Activated T-helper 1 cell treated with Interleukin-2 at 50 U/mL for 16 hours (primary cell): ENCODE measurements at places on chromosomes 2 and 18.

GRCh38 chr18:75805265-75805664 is 377.8 kb upstream of the SMIM21 start:
- DNase-seq = no peak

GRCh38 chr2:73983322-73984202 is 1.1 kb upstream of the TET3 start:
- no peak for DNase-seq

DNA sequence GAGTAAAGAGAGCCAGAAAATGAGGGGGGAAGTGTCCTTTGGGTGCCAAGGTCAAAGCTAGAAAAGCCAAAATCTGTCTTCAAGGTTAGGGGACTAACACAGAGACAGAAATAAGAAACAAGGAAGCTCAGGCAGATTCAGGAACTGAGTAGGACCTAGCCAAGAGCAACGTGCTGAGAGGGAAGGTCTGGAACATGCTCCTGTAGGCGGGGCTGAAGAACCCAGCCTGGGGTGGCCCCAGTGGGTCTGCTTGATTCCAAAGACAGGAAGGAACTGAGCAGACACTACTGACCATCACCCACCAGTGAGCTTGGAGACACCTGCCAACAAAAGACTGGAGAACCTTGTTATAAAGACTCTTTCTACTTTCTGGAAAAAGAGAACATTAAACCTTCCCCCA is 105.1 kb downstream of the SP3 start:
- DNase-seq = no peak

- no peak for DNase-seq
Measured at GRCh38 chr2:84716564-84716963, 164.3 kb downstream of the TRABD2A start.

DNA sequence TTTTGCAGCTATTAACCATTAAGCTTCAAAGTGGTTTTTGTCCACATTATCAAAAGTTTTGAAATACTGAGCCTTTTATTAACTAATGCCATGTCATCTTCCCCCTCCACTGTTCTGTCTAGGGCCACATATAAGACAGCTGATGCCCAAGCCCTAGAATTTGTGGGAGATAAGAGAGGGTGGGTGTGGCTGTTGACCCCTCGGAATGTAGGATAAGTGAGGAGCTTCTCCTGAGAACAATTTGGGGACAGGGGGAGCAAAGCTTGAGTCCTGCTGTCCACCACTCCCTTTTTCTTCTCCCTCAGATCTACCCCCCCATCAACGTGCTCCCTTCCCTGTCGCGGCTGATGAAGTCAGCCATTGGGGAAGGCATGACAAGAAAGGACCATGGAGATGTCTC is 14.3 kb upstream of the ANKRD53 start:
- no peak for DNase-seq

DNA sequence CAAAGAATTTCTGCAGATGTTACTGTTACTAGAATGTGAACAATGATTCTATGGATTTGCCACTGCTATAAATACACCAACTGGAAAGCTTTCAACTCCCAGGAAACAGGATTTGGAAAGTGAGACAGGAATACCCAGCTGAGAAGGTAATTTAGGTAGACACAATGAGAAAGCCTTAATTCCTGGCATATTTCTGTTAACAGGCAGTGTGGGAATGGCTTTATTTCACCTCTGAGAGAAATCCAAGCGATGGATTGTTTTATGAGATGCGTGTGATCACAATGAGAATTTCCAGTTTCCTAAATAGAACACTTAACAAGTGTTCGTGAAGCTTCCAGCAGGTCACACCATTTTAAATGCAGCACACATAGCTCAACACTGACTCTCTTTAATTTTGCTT is 133.0 kb downstream of the SLC8A1 start:
- DNase-seq = no peak

DNA sequence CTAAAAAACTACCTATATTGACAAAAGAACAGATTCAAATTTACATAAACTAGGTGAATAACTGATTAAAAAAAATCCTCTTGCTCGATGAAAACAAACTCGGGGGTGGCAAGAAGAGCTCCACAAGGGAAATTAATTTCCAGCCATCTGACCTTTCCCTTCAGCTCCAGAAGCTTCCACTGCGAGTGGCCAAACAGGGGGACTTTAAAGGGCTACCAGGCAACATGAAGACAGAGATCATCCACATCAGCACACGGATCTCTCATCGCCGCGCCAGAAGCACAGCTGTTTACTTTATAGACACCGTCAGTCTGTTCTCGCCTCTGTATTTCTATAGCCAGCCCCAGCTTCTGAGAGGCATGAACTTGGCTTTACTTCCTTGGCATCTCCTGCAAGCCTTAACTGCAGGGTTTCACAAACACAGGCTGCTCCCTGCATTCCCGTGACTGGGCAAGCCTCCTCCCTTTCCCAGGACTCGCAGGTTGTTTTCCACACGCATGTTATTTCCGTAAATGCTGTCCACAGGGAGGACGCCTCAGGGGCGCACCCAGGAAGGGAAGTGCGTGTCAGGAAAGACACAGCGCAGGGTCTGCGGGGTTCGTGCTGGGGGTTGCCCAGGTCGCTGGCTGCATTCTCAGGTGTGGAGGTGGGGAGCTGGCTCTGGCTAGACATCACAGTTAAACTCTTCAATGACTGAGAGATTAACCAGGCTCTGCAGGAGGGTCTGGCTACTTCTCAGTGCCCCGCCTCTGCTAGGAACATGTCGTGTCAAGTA is 85.0 kb downstream of the USP40 start:
- DNase-seq = no peak

- no peak for DNase-seq
Measured at GRCh38 chr18:2169656-2170055, 401.6 kb downstream of the METTL4 start.

DNA sequence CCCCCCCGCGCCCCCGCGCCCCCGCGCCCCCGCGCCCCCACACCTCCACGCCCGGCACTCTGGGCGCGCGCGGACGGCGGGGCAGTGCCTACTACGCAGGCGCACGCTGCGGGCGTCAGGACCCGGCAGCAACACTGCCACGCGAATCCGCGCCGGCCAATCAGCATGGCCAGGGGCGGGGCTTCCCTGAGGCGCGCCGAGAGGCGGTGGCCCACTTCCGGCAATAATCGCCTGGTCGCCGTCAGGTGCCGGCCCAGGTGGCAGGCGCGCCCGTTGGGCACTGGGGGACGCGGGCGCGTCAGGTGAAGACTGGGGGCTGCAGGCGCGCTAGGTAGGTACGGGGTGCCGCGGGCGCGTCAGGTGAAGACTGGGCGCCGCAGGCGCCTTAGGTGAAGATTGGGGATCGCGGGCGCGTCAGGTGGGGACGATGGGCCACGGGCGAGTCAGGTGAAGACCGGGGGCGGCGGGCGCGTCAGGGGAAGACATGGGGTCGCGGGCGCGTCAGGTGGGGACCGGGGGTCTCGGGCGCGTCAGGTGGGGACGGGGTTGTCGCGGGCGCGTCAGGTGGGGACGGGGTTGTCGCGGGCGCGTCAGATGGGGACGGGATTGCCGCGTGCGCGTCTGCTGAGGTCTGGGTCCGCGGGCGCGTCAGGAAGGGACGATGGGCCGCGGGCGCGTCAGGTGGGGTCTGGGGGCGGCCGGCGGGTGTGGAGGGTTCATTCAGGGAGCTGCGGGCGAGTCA is 219.1 kb downstream of the RTP5 start:
- DNase-seq = peak; percentile 92

GRCh38 chr18:23648940-23649607 is 13.6 kb downstream of the ANKRD29 start:
- DNase-seq = no peak

DNA sequence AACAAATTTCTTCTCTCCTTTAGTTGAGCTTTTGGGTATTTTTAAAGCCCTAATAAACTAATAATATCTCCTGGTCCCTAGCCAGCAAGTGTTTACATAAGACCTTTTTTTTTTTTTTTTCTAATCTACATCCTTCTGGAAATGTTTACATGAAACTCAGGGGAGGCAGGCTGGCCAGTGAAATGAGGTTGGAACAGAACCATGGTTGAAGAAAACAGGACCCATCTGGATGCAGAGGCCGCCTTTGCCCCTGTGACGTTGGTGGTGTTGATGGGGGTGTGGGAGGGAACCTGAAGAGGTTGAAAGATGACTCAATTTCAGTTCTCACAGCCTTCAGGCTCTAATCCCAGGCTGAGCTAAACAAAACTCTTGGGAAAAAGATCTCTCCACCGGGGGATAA is 118.5 kb downstream of the NRP2 start:
- no peak for DNase-seq

DNA sequence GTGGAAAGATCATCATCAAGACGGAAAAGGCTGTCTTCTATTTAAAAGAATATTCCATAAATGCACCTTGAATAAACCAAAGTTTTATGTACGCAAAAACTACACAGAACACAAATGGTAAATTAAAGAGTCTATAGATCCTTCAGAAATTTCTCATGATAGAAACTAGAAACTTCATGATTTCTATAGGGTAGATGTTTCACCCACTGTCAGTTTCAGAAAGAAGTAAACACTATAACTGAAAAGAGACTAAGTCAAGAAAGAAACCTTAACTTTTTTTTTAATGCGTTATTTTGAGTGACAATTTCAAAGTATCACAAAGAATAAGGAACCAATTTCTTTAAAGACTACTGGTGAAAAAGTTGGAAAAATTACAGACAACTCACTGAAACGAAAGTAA is 41.9 kb upstream of the CHAC2 start:
- DNase-seq = no peak
